ENCODE measurements at places on chromosomes 5 and 9.
A peak's percentile ranks its signal among the peaks of the same experiment; 100 is the strongest.

DNA sequence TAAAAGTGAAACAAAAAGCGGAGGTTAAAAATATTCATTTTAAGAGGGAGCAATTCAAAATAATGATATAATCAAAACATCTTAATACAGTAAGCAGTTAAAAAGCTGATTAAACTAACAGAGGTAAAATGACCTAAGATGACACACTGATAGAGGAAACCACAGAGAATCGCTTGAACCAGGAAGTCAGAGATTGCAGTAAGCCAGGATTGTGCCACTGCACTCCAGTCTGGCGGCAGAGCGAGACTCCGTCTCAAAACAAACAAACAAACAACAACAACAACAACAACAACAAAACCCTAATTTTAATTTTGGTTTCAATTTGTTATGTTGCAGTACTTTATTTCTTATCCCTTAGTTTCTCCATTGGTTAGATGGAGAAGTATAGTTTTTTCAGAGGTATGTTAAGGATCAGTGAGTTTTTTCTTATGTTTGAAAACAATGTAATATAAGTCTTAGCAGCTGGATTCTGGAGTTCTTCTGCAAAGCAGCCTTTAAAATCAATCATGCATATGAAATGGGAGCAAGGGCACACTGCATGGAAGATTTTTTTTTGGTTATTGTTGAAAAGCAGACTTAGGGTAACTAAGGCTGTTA lies 58.5 kb downstream of the MLANA start:
- no peak for DNase-seq

DNA sequence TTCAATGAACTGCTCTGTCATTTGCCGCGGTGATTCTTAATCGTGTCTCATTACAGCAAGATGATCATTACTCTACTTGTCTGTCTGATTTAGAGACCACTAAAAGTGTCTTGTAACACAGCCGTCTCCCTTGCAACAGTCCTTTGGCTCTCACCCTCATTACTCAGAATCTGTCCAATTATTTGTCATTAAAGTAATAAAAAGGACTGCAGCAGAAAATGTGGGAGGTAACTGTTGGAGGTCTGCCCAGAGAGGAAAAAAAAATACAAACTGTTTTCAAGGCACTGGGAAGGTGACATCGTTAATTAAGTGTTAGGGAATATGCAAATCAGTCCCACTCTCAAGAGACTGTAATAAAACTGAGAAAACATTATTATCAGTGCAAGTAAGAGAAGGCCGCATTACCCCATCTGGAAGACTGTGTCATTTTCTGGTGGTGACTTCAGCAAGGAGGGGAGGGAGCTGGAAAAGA lies 281.0 kb downstream of the RASEF start:
- no peak for DNase-seq

GRCh38 chr5:79857714-79858409 lies 133.2 kb downstream of the MTX3 start:
- peak; percentile 81 for DNase-seq

GRCh38 chr5:95081500-95081960 lies 203.4 kb downstream of the MCTP1 start:
- no peak for DNase-seq

DNA sequence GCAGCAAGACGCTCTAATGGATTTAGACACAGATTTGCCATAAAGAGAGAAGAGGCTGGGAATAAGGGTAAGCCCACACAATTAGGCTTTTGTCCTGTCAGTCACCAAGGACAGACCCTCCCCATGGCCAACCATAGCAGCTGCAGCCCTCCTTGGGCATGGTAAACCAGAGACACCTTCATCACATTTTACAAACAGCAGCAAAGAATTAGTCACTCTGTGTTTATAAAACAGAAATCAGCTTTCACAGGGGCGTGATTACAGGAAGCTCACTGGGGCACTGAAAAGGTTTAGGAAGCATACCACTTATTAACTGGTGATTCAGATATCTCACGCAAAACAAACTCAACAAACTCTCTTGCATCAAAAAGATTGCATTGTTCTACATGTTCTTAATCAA lies 37.3 kb upstream of the ZNF622 start:
- DNase-seq, result no peak

GRCh38 chr9:78622126-78622525 lies 325.2 kb downstream of the PSAT1 start:
- no peak for DNase-seq

GRCh38 chr5:4142842-4143241 lies 547.2 kb downstream of the IRX1 start:
- DNase-seq, result no peak

DNA sequence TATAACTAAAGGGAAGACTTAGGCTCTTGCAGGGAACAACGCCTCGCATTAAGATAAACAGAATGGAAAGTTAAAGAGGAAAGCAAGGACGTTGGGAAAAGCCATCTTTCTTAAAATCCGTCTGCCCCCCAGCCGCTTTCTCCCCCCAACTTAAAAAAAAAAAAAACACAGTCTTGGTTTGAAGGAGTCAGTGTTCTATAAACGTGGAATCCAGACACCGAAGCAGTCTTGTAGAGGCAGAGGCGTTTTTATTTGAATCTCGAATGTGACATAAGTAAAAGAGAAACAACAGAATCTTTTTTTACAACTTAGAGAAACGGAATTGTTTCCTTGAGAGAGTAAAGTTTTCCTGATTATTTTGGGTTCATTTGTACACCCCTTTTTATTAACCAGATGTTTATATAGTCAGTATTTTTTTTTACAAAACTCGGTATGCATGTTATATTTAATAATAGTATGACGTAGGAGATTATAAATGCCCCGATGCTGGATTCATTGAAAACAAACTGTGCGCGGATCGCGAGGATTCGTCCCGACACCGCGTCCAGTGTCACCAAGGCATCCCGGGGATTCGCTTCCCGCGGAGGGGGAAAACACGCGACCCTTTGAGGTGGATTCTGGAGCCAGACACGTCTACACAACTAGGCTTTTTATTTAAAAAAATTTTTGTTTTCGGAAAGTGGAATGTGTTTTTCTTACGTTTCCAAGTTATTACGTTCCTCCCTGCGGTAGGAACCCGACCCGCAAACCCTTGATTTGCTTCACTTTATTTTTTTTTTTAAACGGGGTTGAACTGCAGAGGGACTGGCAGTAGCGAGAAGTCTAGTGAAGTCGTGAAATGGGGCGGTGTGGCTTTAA lies 6.7 kb downstream of the PTCH1 start:
- DNase-seq, result no peak

DNA sequence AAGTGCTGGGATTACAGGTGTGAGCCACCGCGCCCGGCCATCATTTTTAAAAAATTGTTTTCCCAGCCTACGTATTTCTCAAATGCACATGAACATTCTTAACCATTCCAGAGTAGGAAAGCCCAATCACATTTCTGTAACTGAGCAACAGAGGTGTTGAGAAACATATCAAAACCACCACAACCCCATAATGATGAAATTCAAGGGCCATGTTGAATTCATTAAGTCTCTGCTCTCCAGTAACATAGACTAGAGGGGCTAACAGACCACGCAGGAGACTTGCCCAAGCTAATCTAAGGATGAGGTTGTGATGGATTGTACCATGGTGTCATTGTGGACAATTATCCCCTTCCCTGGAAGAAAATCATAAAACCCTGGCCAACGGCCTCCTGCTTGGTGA lies 52.9 kb downstream of the MYO10 start:
- DNase-seq, result no peak

- DNase-seq, result no peak
These were observed 2.1 kb upstream of the HSDL2 start for GRCh38 chr9:112377684-112378327.

DNA sequence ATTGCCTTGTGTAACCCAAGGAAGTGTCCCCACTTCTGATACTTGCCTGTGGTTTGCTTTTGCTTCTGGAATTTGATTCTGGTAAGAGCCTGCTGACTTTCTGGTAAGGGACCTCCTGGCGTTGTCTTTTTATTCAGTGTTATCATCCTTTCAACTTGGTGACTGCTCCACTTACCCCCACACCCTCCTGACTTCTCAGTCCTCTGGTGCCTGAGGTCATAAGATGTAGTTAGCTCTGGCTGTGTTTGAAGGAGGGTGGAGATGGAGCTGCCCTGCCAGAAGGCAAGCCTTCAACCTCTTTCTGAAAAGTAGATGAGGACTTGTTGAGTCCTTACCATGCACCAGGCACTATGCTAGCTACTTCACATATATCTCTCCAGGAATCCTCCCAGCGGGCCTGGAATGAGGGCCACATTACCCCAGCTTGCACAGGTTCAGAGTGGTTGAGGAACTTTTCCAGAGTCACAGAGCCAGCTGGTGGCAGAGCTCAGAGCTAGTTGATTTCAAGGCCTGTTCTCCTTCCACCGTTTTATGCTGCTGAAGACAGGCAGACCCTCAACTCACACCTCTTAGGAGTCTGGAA lies 45.2 kb upstream of the PITX1 start:
- DNase-seq, result no peak

GRCh38 chr9:70136632-70137031 lies 93.0 kb downstream of the MAMDC2 start:
- DNase-seq, result no peak

DNA sequence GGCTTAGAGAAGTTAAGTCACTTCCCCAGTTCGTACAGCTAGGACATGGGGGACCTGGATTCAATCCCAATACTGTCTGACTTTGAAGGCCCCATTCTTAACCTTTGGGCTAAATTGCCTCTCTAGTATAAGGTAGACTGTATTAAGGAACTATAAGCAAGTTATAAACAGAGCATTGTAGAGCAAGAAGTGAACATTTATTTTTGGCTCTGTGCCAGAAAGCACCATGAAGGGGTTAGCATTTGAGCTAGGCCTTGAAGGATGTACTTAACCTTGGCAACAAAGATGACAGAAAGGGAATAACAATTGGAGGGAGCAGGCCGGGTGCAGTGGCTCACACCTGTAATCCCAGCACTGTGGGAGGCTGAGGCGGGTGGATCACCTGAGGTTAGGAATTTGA lies 32.8 kb downstream of the GALNT10 start:
- no peak for DNase-seq

DNA sequence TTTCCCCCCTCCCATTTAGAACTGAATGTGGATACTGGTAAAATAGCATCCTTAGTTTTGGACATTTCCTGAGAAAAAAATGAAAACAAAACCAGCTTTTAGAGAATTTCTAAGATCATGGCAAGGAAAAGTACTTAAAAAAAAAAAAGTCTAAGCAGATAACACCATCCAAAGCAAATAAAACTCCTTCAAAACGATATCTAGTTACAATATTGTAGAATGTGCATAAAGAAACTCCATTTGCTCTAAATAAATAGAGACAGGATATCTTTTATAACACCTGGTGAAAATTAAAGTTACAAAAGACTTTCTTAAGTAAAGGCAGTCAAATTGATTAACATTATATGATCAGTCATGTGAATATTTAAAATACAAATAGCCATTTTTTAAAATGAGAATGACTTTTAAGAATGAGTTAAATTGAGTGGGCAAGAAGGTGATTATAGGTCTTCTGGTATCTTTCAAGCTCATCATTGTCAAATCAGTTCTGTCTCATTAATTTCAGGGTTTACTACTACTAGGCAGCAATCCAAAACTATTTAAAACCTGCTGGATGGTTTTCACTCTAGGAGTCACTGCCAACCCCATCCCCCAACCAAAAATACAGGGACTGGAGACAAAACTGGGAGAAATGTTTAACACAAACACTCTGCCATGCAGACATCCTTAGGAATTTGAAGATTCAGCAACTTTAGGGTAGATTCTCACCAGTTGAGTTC lies 382.6 kb downstream of the ADGRV1 start:
- no peak for DNase-seq

DNA sequence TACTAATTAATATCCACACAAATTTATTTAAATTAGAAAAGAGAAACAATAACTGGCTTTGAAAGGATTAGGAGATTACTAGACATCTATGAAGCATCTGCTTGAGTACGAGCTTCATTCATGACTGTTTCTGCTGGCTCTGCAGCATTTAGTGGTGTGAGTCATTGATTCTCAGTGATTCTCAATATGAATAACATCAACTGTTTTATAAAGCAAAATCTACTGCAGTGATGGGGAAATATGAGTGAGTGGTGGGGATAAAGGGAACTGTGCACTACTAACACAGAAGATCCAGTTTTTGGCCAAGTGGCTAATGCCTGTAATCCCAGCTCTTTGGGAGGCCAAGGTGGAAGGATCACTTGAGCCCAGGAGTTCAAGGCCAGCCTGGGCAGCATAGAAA lies 8.4 kb downstream of the FNBP1 start:
- no peak for DNase-seq

DNA sequence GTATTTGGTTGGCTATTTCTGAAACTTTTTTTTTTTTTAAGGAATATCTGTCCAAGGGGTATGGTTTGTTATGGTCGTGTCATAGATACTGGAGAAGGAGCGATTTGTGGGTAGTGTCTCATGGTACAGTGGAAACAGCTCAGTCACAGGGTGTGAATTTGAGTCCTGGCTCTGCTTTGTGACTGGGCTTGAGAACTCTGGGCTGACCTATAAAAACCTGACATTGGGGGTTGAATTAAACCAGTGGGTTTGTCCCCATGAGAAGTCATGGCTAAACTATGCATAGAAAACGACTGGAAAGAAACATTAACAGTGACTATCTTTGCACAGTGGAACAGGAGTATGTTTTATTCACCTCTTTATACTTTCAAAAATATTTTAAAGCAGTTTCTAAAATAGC lies 54.7 kb downstream of the MACROH2A1 start:
- no peak for DNase-seq

DNA sequence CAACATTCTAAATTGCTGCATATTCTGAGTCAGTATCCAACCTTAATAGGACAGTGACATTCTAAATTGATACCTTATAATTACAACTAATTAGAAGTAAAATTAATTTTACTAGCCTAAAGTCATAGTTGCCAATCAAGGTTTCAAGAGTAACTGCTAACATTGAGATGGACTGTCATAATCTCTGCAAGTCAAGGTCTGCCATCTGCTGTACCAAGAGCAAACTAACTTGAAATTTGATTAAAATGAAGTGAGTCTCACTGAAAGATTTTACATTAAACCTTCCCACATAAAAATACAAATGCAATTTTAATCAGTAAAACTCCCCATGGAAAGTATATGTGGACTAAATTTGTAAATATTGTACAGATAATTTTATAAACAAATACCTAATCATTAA lies 235.3 kb downstream of the PRDM9 start:
- no peak for DNase-seq

DNA sequence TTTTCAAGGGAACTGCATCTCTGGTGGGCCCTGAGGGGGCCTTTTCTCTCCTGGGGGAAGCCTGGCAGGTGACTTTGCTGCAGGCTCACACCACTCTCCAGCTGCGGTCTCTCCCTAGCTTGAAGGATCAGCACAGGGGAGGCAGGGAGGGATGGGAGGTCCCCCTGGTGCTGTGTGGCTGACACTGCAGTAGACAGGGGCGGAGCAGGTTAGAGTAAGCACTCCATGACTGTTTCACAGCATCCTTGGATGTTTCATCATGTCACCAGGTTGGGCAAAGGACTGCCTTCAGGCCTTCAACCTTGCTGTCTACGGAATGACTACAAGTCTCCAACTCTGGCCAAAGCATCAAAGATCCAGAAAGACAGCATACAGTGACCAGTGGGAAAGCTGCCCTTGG lies 470.7 kb downstream of the CDK5RAP2 start:
- no peak for DNase-seq

- no peak for DNase-seq
These were observed 1.7 kb upstream of the PSAT1 start for GRCh38 chr9:78295177-78295575.
